ENCODE measurements at places on chromosomes 1 and 21. TPM values are rescaled to one million over a fixed set of nuclear protein-coding genes. Genes with fewer than 3 reads are reported as not detected.

LCE1C gene
- not detected for total RNA-seq

SLC1A7 gene
- not detected for total RNA-seq

NHLH1 gene
- total RNA-seq, result 0.19 TPM

CCDC181 gene
- not detected for total RNA-seq

TNFSF4 gene
- 11.8 TPM for total RNA-seq

BMP8B gene
- total RNA-seq, result under 0.01 TPM

DAP3 gene
- total RNA-seq, result 95.7 TPM

MSH4 gene
- 0.10 TPM for total RNA-seq

UTS2 gene
- total RNA-seq, result not detected

FCAMR gene
- not detected for total RNA-seq

ADGRB2 gene
- total RNA-seq, result 0.65 TPM

ATP1A4 gene
- not detected for total RNA-seq

FBXO28 gene
- 57.5 TPM for total RNA-seq

NGF gene
- not detected for total RNA-seq

WNT3A gene
- total RNA-seq, result not detected

APH1A gene
- total RNA-seq, result 177 TPM

FCRL1 gene
- total RNA-seq, result not detected

MYCBP gene
- 8.2 TPM for total RNA-seq

ST3GAL3 gene
- 17.0 TPM for total RNA-seq

KRTAP19-3 gene
- total RNA-seq, result not detected

SPRR2B gene
- not detected for total RNA-seq

CRNN gene
- not detected for total RNA-seq

LINGO4 gene
- not detected for total RNA-seq

NUAK2 gene
- 3.3 TPM for total RNA-seq

SETDB1 gene
- 44.4 TPM for total RNA-seq

CLIC6 gene
- not detected for total RNA-seq

ANGPTL7 gene
- total RNA-seq, result not detected

KPRP gene
- not detected for total RNA-seq

CHIA gene
- not detected for total RNA-seq

AKT3 gene
- total RNA-seq, result 53.0 TPM

RGS8 gene
- not detected for total RNA-seq

AADACL3 gene
- not detected for total RNA-seq

S100A12 gene
- not detected for total RNA-seq

TMOD4 gene
- not detected for total RNA-seq

JUN gene
- 133 TPM for total RNA-seq

ENSA gene
- total RNA-seq, result 93.7 TPM

ZNF593OS gene
- total RNA-seq, result not detected

OPTC gene
- not detected for total RNA-seq

MXRA8 gene
- total RNA-seq, result 1.6 TPM

VAV3 gene
- total RNA-seq, result 18.6 TPM

OVAAL gene
- not detected for total RNA-seq

SMG5 gene
- total RNA-seq, result 72.8 TPM

ADAMTS4 gene
- total RNA-seq, result 14.0 TPM

REN gene
- total RNA-seq, result 0.33 TPM

NUP210L gene
- under 0.01 TPM for total RNA-seq

EXTL1 gene
- total RNA-seq, result under 0.01 TPM

MYCL gene
- total RNA-seq, result 2.9 TPM

GORAB gene
- 9.5 TPM for total RNA-seq

DIPK1A gene
- 0.67 TPM for total RNA-seq

PPFIA4 gene
- under 0.01 TPM for total RNA-seq

FAM78B gene
- total RNA-seq, result 0.57 TPM

OR2AK2 gene
- total RNA-seq, result not detected

ETV3L gene
- total RNA-seq, result not detected

FAM72D gene
- 0.65 TPM for total RNA-seq

HORMAD1 gene
- 0.10 TPM for total RNA-seq

SPRR2F gene
- not detected for total RNA-seq

CELA3A gene
- total RNA-seq, result not detected

Data from vein endothelial cell (primary cell).